ENCODE measurements at places on chromosomes 1 and 21.

- no peak for DNase-seq
Observed at GRCh38 chr1:41528106-41528505, 43.6 kb upstream of the EDN2 start.

DNA sequence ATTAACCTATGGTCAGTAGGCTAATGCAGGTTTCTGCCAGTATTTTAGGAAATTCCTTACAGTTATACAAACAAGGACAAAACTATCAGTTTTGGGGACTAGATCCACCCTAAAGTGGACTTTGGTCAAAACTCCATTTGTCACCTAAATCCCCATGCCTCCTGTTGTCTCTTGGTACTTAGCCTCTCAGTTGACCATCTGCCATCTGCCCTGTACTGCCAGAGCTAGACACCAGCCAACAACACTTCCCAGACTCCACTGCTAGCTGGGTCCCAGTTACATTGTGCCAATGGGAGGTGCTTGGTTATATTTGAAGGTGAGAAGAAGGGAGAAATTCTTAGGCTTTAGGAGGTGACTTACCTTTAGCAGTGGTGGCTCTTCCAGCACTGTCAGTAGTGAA lies 17.0 kb upstream of the BSDC1 start:
- DNase-seq = no peak

GRCh38 chr1:16402742-16403141 lies 34.5 kb downstream of the SPATA21 start:
- no peak for DNase-seq

DNA sequence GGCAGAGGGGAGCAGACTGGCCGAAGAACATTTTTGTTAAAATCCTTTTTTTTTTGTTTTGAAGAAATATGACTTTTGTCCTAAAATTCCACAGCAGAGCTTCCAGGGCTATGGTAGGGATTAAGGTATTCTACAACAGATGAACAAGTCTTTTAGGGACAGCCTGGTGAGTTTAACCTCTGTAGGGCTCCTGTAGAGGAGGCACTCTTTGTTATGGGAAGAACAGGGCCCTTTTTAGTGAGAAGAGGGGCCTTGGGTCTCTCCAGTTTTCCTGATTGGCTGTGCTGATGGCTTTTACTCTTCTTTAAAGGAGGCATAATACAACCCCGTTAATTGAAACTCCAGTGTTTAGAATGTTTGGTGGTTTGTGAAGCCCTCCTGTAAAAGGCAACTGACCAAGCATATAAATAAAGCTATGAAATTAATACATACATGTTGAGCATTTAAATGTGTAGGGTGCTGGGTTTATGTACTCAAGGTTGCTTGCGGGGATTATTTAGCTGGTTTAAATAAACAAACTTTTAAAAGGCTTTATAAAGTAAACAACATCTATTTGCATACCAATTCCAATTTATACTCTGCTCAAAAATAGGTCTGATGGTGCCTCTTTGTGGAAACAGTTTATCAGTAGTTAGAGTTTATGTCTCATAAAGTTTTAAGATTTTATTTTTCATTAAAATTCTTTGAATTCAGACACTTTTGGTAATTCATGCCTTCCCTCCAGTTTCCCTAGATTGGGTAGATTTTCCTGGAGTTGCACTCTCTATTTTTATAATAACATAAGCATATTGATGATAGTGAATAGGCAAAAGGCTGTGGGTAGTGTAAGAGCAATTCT lies 46.5 kb downstream of the PBX1 start:
- no peak for DNase-seq

GRCh38 chr1:156823210-156823790 lies 6.7 kb upstream of the SH2D2A start:
- no peak for DNase-seq

DNA sequence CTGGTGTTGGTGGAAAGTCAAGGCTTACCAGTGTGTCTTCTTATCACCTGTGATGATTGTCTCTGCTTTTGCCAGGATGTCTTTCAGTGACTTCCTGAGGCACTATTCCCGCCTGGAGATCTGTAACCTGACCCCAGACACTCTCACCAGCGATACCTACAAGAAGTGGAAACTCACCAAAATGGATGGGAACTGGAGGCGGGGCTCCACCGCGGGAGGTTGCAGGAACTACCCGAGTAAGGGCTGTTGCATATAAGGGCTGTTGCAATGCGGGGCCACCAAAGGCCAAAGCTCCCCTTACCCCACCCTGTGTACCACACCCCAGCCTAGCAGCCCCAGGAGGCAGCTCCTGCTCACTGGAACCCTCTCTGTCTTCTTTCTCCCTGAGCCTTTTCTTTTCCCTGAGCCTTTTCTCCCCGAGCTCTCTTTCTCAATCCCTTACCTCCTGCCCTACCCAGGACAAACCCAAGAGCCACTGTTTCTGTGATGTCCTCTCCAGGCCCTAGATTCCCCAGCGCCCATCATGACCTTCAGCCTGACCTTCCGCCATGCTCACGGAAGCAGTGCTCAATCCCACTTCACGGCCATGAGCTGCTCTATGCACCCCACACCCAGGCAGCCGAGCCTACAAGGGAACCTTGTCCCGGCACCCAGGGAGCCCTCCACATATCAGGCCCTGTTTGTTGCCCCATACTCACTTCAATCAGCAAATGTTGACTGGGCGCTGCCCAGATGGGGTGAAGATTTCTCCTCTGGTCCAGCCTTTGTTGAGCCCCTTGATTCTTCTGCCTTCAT lies 40.6 kb downstream of the CAPN2 start:
- no peak for DNase-seq

DNA sequence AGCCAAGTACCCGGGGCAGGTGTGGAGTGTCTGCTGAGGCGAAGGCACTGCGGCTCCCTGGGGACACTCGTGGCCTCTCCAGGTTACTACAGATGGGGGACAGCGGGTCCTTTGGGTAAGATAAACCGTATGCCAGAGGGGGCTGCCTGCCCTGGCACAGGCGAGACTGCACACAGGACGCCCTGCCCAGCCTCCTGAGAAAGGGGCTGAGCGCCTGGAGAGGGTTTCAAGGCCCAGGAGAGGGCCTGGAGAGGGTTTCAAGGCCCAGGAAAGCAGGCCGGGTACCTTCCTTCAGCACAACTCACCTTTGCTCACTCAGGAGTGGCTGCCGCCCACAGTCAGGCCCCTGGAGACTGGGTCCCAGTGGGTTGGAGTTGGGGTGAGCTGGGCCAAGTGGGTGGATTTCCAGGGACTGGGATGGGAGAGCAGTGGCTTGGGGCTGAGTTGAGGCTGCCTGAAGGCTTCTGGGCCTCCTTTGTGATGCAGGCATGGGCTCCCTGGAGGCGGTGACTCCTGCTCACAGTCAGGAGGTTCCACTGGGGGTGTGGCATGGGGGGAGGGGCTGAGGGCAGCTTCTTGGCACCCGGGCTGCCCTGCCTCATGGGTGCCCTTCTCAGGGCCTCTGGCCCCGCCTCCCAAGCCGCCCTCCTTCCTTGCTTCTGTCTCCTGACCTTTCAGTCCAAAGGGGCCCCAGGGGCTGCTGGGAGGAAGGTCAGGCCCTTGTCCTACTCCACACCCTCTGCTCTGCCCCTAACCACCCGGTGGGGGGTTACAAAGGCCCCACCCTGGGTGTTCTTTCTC lies at the start of gene MMEL1:
MMEL1 (minus strand) TSS at position 456 of the 801 bp plus-strand sequence. CDS start 3,532 bp downstream, outside the sequence.
- DNase-seq = peak; percentile 7

DNA sequence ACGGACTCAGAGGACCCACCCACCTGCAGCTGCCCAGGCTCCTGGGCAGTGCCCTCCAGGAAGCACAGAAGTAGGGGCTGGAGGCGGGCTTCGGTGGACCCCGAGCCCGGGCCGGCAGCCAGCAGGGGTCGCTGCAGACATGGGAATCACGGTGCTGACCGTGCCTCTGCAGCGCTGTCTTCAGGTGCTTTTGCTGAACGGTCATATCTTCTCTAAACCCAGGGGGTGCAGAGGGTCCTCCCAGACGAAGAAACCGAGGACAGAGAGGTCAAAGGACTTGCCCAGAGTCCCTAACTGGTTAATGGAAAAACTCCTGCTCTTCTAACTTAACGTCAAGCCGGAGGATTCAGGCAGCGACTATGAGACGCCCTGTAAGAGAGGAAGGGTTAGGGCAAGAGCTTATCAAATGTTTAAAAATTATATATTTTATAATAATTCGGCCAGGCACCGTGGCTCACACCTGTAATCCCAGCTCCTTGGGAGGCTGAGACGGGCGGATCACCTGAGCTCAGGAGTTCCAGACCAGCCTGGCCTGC lies 21.5 kb upstream of the LEFTY2 start:
- peak; percentile 41 for DNase-seq

DNA sequence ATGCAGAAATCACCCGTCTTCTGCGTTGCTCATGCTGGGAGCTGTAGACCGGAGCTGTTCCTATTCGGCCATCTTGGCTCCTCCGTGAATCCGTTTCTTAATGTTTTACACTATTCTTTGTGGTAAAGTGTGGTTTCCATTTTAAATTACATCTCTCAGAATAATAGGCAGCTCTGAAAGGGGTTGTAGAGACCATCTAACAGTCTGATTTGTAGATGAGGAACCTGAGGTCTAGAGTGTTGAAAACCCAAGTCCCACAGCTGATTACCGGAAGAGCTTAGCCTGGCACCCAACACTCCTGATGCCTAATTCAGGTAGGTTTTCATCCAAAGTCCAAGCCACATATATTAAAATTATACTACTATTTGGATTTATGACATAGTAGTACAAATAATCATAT lies 144.0 kb downstream of the LEPR start:
- DNase-seq = no peak

DNA sequence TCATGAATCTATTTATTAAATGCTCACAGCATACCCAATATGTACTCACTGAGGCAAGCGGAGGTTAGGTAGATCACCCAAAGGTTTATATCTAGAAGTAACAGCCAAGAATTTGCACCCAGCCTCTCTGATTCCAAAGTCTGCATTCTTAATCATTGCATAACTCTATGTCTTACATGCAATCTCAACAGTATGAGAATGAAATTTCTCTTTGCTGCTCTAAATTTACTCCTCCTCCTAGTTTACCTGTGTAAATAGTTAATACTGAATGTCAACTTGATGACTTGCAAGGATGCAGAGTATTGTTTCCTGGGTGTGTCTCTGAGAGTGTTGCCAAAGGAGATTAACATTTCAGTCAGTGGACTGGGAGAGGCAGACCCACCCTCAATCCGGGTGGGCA lies 840.6 kb downstream of the BRINP3 start:
- no peak for DNase-seq

DNA sequence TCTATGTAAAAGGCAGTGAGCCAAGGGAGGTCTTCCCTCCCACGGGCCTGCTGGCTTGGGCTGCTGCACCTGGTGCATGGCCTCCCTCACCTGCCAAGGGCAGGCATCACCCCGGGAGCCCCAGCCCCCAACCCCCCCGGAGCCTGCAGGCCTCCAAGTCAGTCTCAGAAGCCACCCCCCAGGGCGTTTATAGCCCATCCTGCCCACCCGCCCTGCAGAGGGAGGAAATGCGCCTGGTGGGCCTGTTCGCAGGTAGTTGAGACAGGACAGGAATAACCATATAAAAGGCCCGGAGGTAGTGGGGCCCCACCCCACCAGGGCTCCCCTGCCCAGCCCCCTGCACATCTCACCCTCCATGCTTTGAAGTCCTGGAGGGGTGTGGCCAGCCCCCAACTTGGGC lies 18.2 kb upstream of the ARF1 start:
- no peak for DNase-seq

- peak; percentile 77 for DNase-seq
Observed at GRCh38 chr1:19811206-19811851, 3.8 kb downstream of the RNF186 start.

DNA sequence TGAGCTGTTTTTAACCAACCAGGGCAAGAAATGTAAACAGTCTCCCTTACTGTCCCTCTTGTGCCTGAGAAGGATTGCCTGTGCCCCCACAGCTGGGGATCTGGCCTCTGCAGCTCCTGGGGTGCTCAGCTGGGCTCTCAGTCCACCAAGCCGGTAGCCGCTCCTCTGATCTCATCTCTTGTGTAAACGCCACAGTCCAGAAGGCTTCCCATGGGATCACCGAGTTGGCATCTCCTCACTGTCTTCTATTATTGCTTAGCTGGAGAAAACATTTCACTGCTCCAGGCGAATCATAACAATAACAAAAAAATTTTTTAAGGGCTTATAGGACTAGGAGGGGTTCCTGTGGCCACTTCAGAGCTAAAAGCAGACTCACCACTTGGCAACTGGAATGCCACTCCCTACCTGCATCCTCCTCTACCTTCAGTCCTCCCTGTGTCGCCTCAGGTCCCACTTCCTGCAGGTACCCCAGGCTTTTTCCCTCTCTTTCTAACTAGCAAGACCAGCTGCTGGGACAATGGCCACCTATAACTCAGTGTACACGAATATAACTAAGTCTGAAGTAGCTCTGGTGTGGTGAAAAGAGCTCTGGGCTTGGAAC lies 75.8 kb downstream of the ATP1A1 start:
- DNase-seq = no peak

- DNase-seq = peak; percentile 83
Observed at GRCh38 chr1:33971018-33971710, 107.3 kb downstream of the HMGB4 start.

- peak; percentile 88 for DNase-seq
Observed at GRCh38 chr1:151542710-151543129, 2.6 kb downstream of the TUFT1 start.

GRCh38 chr1:244248426-244248825 lies 197.3 kb downstream of the ZBTB18 start:
- no peak for DNase-seq

DNA sequence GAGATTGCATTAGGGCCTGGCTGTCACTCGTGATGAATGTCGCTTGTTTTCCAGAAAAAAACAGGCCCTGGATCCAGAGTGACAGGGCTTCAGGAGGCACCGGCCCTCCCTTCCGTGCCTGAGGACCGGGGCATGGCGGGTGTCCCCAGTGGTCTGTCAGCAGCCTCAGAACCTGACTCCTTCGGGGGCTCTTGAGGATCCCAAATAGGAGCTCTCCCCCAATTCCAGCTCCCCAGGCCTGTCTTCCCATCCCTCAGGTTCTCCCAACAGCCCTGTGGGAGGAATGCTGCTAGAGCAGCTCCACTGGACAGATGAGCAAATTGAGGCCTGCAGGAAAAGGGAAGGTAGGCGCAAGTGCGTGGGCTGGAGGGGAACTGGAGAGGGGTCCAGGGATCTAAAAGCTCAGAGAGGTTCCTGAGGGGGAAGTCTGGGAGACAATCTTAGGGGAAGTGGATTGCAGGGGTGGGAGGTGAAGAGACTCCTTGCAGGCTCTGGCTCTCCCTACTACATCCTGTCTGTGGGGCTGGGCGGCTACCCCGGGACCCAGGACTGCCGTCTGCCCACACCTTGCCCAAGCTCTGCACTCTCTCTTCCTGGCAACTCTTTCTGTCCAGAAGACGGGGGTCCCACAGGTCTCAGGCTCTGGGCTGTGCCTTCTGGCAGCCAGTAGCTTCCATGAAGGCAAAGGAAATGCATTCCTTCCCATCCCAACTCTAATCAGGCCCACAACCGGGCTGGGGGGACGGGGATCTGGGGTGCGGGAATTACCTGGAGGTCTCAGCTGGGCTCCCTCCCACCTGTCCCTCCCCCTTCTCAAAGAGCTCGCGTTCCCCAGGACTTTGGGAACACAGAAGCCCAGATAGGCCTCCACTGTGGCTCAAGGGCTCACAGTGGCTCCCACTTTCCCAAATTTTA lies 105.7 kb upstream of the CASZ1 start:
- DNase-seq = no peak

DNA sequence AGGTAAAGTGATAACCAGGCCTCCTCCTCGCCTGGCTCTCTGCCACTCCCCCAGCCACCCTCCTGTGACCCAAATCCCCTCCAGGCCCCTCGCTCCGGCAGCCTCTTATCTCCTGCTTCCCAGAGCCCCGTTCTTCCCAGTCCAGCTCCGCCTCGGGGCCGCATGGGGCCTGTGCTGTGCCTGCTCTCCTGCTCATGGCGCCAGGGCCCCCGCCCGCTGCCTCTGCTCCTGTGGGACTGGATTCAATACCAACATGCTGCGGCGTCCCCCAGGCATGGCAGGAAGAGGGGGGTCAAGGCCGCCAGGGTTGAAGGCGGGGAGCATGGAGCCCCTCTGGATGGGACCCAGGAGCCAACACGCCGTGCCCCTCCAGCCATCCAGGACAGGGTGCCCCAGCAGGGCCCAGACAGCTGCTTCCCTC lies 213.0 kb upstream of the VAMP3 start:
- no peak for DNase-seq
